ENCODE measurements at places on chromosomes 11 and 22.
A peak's percentile ranks its signal among the peaks of the same experiment; 100 is the strongest.

- no peak for DNase-seq
Measured at GRCh38 chr11:57527056-57527631, 3.4 kb downstream of the TIMM10 start.

DNA sequence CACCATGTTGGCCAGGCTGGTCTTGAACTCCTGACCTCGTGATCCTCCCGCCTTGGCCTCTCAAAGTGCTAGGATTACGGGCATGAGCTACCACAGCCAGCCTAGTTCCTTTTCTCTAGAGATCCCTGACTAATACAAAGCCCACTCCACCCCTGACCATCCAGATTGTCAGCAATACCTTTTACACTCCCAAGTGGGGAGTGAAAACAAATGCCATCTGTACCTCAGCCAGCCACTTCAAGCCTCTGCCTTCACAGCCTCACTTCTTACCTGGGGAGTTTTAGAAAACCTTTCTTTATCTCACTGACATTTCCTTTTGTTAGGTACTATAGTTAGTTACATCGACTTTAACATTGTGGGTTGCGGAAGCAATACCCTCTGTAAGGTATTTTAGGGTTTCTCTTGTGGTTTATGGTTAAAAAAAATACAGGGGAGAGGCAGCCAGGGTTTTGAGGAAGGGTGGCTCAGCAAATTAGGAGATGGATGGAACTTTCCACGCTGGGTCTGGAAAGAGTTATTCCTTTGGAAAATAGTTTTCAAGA is 8.9 kb downstream of the TOM1 start:
- no peak for DNase-seq

DNA sequence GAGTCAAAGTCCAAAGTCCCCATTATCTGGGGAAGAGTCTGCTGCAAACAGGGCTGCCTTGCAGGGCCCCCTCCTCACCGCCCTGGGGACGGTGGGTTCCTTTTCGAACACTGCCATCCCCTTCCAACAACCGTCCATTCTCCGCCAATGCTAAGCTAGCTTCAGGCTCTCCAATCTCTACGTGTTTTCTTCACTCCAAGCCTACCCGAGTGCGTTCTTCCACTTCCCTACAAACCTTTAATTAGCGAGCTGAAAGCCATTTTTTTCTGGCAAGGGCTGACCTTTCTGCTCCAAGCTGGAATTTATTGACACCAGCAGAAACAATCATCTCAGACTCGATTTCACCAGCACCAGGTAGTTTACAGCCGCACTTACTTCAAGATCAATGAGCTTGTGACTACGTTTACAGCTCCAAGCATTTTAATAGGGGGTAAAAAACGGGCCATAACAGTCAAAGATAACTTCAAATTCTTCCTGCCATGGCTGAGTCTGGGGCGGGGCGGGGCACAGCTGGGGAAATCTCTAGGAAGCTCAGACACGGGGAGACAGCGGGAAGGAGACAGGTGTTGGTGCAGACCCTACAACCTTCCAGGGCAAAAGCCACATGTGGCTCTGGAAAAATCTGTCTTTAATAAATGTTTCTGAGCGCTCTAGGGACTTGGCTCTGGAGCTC is 82.2 kb downstream of the PHF21B start:
- no peak for DNase-seq

GRCh38 chr11:92050305-92050704 is 174.3 kb upstream of the FAT3 start:
- DNase-seq: no peak

GRCh38 chr11:45918331-45918941 is 759 bp upstream of the PEX16 start:
- peak; percentile 37 for DNase-seq

DNA sequence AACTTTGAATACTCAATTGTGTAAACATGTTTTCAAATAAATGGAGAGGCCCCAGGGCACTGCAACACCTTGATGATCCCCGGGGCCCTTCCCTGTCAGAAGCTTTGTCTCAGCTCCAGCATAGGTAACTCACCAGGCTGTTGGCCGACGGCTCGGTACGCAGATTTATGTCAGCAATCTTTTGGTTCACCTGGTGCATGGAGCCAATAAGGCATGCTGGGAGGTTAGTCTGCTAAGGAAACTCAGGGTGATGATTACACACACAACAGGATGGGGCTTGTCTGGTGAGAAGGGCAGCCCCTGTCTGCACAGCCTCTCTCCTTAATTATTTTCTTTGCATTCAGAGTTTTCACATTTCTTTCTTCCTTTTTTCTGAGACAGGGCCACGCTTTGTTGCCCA is 10.8 kb downstream of the FAM227A start:
- no peak for DNase-seq

DNA sequence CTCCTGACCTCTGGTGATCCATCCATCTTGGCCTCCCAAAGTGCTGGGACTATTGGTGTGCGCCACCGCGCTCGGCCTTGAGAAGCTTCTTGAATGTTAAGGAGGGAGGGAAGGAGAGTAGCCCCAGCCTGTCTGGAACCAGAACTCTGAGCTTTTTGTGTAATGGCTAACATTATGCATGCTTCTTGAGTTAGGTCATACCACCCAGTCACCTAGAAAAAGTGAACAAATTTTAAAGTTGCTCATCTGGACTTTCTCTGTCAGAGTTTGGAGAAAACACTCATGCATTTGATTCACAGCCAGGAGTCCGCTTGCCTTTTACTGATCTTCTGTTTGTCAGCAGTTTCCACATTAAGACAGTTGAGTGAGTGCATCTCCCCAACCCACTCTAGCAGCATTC is 82.1 kb downstream of the PPP6R3 start:
- peak; percentile 60 for DNase-seq

DNA sequence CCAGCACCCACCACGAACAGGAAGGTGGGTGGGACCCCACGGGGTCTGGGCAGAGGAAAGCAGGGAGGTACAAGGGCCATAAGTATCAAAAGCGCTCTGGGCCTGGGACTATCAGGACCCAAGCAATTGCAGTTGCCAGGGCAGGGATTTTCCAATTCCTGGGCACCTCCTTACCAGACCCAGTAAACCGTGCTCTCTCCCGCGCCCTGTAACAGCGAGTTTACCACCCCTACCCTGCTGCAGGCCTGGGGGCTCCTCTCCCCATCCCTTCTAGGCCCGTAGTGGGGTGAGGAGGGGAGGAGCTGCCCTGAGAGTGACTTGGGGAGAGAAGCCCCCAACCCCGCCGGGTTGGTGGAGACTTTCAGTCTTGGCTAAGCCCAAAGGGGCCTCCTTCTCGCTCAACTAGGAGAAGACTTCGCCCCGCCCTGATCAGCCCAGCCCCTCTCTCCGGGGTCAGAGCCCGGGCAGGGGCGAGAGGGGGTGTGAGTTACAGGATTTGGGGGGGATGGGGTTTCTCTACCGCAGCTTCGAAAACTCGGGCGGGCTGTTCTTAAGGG is 5.4 kb downstream of the PAX6 start:
- DNase-seq: no peak

DNA sequence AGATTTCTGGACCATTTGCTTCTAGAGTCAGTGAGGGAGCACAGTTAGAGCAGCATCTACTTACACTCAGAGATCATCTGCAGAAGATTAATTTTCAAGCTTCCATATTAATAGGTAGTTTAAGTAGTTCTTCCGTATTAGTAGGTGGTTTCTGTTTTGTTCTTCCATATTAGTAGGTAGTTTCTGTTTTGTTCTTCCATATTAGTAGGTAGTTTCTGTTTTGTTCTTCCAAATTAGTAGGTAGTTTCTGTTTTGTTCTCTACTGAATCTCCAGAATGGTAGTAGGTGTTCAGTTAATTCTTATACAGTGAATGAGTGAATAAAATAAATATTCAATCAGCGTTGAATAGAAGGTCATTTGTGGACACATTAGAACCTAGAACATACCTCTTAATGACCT is 175.7 kb downstream of the TMEM135 start:
- DNase-seq: no peak

DNA sequence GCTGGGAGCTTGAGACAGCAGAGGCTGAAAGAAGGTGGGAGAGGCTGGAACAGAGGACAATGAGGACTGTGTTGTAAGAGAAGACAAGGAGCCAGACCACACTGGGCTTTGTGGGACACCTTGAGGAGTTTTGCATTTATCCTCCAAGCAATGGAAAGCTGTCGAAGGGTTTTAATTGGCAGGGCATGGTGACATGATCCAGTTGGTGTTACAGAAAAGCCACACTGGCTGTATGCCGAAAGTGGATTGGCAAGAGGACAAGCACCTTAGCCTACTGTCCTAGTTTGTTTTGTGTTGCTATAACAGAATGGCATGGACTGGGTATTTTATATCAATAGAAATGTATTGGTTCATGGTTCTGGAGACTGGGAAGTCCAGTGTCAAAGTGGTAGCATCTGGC is 14.0 kb upstream of the APLNR start:
- DNase-seq: no peak

Data from amniotic stem cell (primary cell).